ENCODE measurements at places on chromosomes 6 and 20. TPM values are rescaled to one million over a fixed set of nuclear protein-coding genes. Genes with fewer than 3 reads are reported as not detected.

DNA sequence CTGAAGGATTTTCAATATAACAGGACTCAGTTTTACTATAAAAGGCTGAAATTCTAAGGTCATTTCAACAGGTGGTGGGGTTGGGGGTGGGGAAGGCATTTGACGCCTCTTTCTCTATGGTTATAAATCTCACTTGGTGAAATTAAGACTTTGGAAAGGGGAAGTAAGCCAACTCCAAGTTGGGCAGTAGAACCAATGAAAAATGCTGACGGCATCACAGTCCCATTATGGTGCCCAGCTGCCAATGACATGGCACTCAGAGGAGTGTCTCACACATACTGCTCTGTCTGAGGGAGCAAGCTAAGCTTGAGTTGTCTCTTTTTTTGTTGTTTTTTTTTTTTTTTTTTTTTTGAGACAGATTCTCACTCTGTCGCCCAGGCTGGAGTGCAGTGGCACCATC lies 4.7 kb downstream of the SLC16A10 start:
- no peak for DNase-seq

GRCh38 chr20:51732096-51732791 lies 35.9 kb downstream of the ATP9A start:
- DNase-seq = no peak

DNA sequence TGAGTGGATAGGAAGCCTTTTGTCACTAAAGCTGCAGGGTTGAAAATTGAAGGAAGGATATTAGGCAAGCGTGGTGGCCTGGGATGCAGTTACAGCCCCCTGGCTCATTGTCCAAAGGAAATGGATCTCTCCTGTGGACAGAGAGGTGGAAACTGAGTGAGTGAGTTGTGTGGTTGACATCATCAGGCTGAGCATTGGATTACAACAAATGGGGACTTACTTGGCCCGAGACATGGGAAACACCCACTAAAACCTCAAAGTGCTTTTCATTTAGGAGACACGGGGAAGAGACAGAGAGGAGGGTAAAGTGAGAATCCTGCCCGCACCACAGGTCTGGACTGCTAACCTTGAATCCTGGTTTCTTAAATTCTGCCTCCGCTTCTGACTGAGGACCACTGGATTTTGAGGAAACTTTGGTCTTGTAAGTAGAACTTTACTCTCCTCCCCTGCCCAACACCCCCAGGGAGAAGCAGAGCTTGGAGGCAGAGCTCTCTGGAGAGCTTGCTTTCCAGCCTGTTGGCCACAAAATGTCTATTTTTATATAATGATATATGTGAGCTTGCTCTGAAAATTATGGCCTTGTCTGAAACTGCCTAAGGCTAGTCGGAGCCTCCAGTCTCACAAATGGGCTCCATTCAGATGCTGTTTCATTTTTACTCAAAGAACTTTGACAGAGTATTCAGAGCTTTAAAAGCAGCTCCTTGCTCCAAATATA lies at the start of gene PKIG:
Gene PKIG, plus strand, starts transcription at position 269 of the 715 bp plus-strand sequence. CDS start 31,978 bp downstream, outside the sequence.
- DNase-seq = peak; percentile 82

The CLIC5 gene
- total RNA-seq = 1.8 TPM

DNA sequence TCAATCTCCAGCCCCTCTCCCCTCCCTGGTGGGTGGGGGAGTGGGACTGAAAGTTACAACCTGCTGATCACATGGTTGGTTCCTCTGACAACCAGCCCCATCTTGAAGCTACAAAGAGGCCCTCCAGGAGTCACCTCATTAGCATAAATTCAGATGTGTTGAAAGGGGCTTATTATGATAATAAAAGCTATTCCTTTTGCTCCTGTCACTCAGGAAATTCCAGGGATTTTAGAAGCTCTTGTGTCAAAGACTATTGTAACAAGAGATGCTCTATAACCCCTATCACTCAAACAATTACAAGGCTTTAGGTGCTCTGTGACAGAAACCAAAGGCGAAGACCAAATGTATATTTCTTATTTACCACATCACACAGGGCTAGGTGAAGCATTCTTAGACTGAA lies 30.1 kb upstream of the MBOAT1 start:
- DNase-seq = no peak

GRCh38 chr6:52375780-52376556 lies 14.0 kb downstream of the PAQR8 start:
- DNase-seq = no peak

DNA sequence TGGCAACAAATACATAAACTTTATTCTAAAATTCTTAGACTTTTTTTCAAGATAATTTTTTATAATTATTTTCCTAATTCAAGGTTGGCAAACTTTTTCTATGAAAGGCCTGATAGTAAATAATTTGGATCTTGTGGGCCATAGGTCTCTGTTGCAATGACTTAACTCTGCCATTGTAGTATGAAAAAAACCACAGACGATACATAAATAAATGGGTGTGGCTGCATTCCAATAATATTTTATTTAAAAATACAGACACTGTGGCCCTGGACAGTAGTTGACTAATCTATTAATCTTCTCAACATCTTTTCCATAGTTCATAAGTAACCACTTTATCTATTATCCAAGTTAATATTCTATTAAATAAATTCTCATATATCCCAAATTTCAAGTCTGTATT lies 281.1 kb downstream of the SYNE1 start:
- no peak for DNase-seq

- no peak for DNase-seq
Measured at GRCh38 chr6:35449287-35449881, 2.8 kb upstream of the FANCE start.

DNA sequence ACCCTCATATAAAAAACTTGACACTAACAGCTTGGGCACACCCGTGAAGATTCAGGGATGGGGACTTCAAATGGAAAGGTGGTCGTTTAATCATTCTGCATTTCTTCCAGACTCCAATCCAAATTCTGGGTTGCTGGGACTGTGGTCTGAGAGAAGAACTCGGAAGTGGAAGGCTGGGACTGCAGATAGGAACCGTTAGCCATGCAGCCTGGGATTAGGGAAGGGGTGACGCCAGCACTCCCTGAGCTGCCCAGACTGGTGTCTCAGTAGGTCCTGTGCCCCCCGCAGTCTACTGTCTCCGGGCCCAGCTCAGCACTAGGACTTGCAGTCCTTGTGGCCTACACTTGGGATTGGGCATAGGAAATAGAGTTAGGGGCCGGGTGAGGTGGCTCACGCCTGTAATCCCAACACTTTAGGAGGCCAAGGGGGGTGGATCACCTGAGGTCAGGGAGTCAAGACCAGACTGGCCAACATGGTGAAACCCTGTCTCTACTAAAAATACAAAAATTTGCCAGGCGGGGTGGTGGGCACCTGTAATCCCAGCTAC lies 511 bp upstream of the CLIC1 start:
- no peak for DNase-seq

GRCh38 chr6:152272486-152272885 lies 364.7 kb downstream of the SYNE1 start:
- no peak for DNase-seq

The SPATA25 gene
- total RNA-seq = 1.8 TPM

The PNLDC1 gene
- 0.71 TPM for total RNA-seq

DNA sequence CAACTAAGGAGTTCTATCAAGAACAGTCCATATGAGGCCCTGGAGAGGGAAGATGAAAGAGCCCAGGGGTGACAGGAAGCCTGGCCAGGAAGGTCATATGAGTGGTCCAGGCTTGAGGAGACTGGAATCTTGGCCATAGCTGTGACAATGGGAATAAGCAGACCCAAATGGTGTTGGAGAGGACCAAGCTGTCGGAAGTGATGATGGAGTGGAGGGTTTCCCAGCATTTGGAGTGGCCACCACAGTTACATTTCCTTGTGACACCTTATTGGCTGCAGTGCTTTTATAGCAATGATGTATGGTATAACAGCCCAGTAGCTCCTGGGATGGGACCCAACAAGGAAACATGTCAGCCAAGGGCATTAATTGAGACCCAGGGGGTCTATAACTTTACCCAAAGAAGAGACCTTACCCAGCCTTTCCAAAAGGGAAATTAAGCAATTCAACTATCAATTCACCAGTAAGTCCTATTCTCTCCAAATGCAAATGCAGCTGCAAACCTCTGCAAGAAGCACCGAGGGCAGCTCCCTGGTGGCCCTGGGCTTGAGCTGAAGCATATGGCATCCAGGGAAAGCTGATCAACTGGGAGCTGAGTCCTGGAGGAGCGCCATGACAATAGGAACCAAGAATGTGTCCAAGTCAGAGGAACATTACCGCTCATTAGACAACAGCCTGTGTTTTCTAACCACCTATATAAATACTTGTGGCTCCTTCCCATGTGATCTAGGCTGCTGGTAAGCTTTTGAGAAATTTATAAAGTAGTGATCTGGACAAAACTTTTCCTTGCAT lies 219.4 kb downstream of the SOD2 start:
- peak; percentile 90 for DNase-seq

- no peak for DNase-seq
Measured at GRCh38 chr6:146545581-146545980, 1.9 kb downstream of the RAB32 start.
